T-cell (primary cell): ENCODE measurements at places on chromosomes 5 and 9.

GRCh38 chr5:109756543-109757185 lies 66.9 kb downstream of the MAN2A1 start:
- no peaks in the 10 kb centered on the region for H3K4me1 ChIP-seq
- H3K36me3 ChIP-seq: no peaks in the 10 kb centered on the region
- no peak overlapping the region for H3K27ac ChIP-seq
- no peak for DNase-seq

DNA sequence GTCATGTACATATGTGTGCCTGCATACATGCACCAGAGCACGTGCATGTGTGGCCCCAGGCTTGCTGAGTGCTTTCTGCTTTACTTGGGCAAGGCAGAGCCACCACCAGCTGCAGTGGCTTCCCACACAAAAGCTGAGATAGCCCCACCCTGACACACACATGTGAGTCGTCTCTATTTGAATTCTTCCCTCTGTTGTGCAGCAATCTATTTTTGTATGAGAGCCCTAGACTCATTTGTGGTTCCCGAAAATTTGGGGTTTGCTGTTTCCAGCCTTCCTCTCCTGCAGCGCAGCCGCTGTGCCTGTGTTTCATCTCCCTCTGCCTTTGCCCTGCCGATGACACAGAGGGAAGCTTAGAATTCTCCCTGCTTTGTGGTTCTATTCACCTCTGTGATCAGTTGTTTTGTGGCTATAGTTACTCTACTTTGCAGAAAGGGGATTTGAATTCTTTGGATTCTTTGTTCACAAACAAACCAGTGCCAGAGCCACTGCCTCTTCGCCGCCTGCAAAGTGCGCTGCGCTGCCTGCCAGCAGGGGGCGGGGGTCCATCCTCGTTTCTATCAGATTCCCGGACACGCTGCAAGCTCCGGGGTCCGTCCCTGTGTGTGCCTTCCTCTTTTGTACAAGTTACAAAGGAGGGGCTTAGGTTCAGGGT lies 95.8 kb upstream of the DAP start:
- H3K27ac ChIP-seq: no peak overlapping the region
- no peaks in the 10 kb centered on the region for H3K36me3 ChIP-seq
- no peak overlapping the region for H3K4me3 ChIP-seq
- peaks cover 26% of the 10 kb centered on the region for H3K27me3 ChIP-seq
- H3K4me1 ChIP-seq: no peaks in the 10 kb centered on the region

GRCh38 chr5:55856516-55857246 lies 5.5 kb downstream of the IL31RA start:
- H3K27me3 ChIP-seq: no peaks in the 10 kb centered on the region
- H3K36me3 ChIP-seq: no peaks in the 10 kb centered on the region
- H3K27ac ChIP-seq: peak overlapping the region; percentile 25
- H3K4me3 ChIP-seq: no peak overlapping the region
- H3K4me1 ChIP-seq: peaks cover 13% of the 10 kb centered on the region

GRCh38 chr5:55714749-55715148 lies 2.6 kb upstream of the SLC38A9 start:
- no peak for DNase-seq
- H3K36me3 ChIP-seq: no peaks in the 10 kb centered on the region
- peaks cover 9% of the 10 kb centered on the region for H3K4me1 ChIP-seq
- no peak overlapping the region for H3K27ac ChIP-seq
- H3K4me3 ChIP-seq: no peak overlapping the region

GRCh38 chr9:120242116-120242811 lies 337.7 kb downstream of the CDK5RAP2 start:
- no peak overlapping the region for H3K27ac ChIP-seq
- no peak for DNase-seq
- no peaks in the 10 kb centered on the region for H3K27me3 ChIP-seq
- no peaks in the 10 kb centered on the region for H3K4me1 ChIP-seq
- no peak overlapping the region for H3K4me3 ChIP-seq

GRCh38 chr5:64666078-64666477 lies 24.2 kb upstream of the SHISAL2B start:
- no peaks in the 10 kb centered on the region for H3K4me1 ChIP-seq
- DNase-seq: no peak
- no peaks in the 10 kb centered on the region for H3K36me3 ChIP-seq
- no peak overlapping the region for H3K4me3 ChIP-seq

- H3K4me3 ChIP-seq: no peak overlapping the region
Measured at GRCh38 chr9:123234853-123235252, 33.5 kb downstream of the STRBP start.

DNA sequence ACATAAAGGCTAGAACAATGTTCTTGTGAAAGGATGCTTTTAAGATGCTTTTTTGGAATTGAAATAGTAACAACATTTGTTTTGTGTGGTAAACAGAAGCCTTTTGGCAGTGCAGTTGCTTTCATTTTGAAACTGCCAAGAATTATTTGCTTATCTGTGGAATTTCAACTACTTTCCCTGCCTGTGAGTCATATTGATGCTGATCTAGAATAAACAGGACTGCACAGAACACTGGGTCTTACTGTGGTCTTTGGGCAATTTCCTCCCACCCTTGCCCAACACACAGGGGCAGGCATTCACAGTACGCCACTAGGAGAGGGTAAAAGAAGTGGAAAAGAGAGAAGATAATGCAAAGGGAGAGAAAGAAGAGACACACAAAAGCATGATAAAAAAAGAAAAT lies 483.7 kb downstream of the ELAVL2 start:
- no peaks in the 10 kb centered on the region for H3K4me1 ChIP-seq
- no peak for DNase-seq
- H3K27ac ChIP-seq: no peak overlapping the region
- no peaks in the 10 kb centered on the region for H3K27me3 ChIP-seq
- H3K4me3 ChIP-seq: no peak overlapping the region

DNA sequence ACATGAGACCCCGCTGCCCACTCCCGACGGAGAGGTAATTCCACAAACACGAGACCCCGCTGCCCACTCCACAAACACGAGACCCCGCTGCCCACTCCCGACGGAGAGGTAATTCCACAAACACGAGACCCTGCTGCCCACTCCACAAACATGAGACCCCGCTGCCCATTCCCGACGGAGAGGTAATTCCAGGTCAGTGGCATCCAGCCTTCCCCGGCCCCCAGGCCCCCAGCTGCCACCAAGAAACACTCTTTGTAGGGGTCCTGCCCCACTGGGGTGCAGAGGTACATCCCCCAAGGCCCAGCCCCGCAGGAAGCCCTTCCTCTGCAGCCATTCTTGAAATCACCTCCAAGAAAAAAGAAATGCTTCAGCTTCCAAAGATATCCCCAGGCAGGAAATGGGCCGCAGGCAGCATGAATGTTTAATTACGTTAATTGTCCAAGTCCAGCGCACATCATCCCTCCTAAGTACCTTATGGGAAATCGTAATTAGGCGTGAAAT lies 115.9 kb downstream of the ADAMTS2 start:
- H3K4me3 ChIP-seq: no peak overlapping the region
- H3K27ac ChIP-seq: no peak overlapping the region

DNA sequence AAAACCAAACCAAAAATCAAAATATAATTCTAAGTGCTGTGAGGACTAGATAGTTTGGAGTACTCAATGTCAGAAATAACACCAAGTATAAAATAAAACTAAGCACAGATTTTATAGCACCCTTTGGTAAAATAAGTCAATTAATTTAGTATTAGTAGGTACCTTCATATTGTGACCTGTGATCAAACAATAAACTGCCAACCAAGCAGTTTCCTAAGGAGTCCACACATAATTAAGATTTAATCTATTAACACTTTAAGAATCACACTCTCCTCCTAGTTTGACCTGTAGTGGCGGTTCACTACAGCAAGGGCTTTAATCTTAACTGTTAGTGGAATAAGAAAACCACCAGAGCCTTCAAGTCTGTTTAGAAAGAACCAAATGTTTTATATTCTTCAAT lies 2.8 kb downstream of the HNRNPK start:
- H3K4me1 ChIP-seq: peaks cover 31% of the 10 kb centered on the region
- no peak for DNase-seq
- H3K27ac ChIP-seq: peak overlapping the region; percentile 2

GRCh38 chr9:137851516-137852267 lies 25.9 kb upstream of the CACNA1B start:
- H3K4me1 ChIP-seq: no peaks in the 10 kb centered on the region
- no peaks in the 10 kb centered on the region for H3K36me3 ChIP-seq
- no peak overlapping the region for H3K27ac ChIP-seq
- H3K27me3 ChIP-seq: no peaks in the 10 kb centered on the region
- DNase-seq: no peak

DNA sequence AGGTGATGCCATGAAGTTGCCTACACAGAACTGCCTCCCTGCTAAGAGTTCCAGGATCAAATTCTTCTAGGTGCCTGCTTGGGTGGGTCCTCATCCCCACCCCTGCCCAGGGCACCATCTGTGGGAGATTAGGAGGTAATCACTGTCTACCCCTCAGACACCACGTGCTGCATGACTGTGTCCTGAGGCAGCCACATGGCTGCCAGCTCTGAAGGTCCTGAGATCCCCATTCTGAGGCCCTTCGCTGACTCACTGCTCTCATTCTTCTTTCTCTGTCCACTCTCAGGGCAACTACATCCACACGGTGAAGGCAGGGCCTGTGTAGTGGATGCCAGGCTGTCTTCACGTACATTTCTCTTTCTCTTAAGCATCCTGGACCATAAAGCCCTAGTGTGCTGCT lies 222.9 kb upstream of the ANKRD55 start:
- no peak overlapping the region for H3K27ac ChIP-seq
- no peaks in the 10 kb centered on the region for H3K4me1 ChIP-seq
- no peak overlapping the region for H3K4me3 ChIP-seq
- H3K36me3 ChIP-seq: no peaks in the 10 kb centered on the region
- H3K27me3 ChIP-seq: peaks cover 3% of the 10 kb centered on the region

GRCh38 chr5:135437796-135438560 lies 9.2 kb downstream of the DCANP1 start:
- H3K4me1 ChIP-seq: no peaks in the 10 kb centered on the region
- no peak overlapping the region for H3K4me3 ChIP-seq
- H3K27me3 ChIP-seq: peaks cover 31% of the 10 kb centered on the region
- no peaks in the 10 kb centered on the region for H3K36me3 ChIP-seq

- H3K27ac ChIP-seq: no peak overlapping the region
- no peaks in the 10 kb centered on the region for H3K4me1 ChIP-seq
- no peaks in the 10 kb centered on the region for H3K36me3 ChIP-seq
- no peak for DNase-seq
Measured at GRCh38 chr9:99628285-99628684, 193.4 kb upstream of the NR4A3 start.

DNA sequence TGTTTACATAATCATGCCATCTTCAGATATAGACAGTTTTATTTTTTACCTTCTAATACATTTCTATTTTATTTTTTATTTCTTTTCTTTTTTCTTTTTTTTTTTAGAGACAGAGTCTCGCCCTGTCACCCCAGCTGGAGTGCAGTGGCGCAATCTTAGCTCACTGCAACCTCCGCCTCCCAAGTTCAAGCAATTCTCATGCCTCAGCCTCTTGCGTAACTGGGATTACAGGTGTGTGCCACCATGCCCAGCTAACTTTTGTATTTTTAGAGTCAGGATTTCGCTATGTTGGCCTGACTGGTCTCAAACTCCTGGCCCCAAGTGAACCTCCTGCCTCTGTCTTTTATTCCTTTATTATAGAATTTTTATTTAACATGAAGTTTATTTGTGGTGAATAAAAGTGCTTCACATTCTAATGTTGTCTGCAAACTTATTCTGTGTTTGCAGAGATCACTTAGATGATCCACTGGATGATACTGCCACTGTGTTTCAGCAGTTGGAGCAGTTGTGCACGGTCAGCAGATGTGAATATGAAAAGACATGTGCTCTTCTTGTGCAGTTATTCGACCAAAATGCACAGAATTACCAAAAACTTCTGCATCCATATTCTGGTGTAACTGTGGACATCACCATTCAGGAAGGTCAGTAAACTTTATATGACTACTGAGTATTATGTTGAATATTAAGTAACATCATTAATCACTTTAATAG lies 62.2 kb downstream of the RANBP17 start:
- H3K27me3 ChIP-seq: no peaks in the 10 kb centered on the region
- no peaks in the 10 kb centered on the region for H3K36me3 ChIP-seq
- H3K4me1 ChIP-seq: no peaks in the 10 kb centered on the region
- no peak for DNase-seq

DNA sequence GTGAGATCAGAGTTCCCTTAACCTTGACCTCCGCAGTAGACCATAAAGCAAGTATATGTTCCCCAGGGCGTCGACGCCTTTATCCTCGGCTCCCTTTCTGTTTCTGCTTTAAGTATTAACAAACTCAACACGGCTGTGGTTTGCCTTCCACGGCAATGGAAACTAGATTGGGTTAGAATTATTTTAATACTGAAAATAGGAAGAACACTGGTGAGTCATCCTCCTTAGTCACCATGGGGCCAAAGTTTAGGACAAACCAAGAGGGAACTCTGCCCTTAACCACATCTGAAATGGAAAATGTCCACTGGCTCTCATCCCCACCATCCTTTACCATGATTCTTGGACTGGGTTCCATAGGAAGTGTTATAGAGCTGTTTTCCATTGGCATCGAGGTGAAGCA lies 386.1 kb downstream of the ACTL7B start:
- DNase-seq: no peak
- no peak overlapping the region for H3K4me3 ChIP-seq
- H3K4me1 ChIP-seq: no peaks in the 10 kb centered on the region
- H3K36me3 ChIP-seq: no peaks in the 10 kb centered on the region

DNA sequence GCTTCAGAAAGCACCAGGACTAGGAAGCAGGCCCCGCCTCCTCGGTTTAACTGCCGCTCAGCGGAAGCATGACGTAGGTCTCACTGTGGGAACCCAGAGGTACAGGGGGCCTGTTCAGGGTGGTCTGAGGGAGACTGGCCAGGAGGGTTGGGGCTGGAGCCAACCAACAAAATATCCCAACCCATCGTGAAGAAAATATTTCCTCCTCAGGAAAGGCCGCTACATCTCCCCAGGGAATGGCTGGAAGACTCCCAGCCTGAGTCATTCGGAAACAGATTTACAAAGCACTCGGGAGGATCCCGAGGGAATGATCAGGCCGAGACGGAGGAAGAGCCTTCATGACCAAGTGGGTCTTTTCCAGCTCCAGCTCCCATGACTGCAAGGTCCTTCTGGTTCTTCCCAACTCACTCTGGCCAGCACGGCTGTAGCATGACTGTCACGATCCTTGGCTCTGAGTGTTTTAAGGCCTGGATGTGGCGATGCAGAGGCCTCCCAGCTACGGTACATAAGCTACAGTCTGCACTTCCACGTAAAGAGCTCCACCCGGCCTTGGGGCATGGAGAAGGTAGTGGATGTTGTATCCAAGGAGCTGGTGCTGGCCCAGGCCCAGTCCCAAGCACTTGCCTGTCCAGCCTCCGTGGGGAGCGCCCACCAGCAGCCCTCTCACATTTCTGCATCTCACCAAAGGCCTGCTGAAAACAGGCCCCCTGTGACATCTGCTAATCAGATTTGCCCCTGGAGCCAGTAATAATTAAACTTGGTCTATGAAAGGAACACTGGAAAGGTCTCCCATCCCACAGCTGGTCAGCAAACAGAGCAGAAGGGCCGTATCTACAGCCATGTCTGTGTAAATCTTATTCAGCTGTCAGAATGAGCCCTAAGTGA lies 100.6 kb downstream of the LHFPL2 start:
- DNase-seq: no peak
- H3K27me3 ChIP-seq: no peaks in the 10 kb centered on the region
- peaks cover under 1% of the 10 kb centered on the region for H3K4me1 ChIP-seq
- no peaks in the 10 kb centered on the region for H3K36me3 ChIP-seq

- H3K27ac ChIP-seq: no peak overlapping the region
- H3K4me3 ChIP-seq: no peak overlapping the region
- no peak for DNase-seq
- no peaks in the 10 kb centered on the region for H3K27me3 ChIP-seq
- H3K4me1 ChIP-seq: no peaks in the 10 kb centered on the region
Measured at GRCh38 chr9:37938121-37938891, 34.4 kb upstream of the SLC25A51 start.
